ENCODE measurements at places on chromosomes 1 and 21.

DNA sequence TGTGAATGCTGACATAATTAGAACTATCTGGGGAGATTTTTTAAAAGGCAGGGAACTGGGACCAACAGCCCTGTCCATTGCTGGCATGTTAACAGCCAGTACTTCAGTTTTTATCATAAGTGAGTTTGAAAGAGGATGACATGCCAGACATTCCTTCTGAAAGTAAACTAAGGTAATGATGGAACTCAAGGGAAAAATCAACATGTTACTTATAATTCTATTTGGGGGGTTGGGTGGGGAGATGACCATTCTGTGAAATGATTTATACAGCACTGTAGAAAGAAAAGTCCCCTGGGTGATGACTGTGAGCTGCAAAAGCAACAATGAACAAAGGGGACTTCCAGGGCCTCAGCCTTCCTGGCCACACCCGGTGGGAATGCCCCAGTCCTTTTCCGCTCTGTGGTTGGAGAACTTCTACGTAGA lies 5.4 kb upstream of the LAMC2 start:
- no peak for DNase-seq

GRCh38 chr1:89589515-89589914 lies 43.4 kb upstream of the LRRC8C start:
- DNase-seq, result no peak

DNA sequence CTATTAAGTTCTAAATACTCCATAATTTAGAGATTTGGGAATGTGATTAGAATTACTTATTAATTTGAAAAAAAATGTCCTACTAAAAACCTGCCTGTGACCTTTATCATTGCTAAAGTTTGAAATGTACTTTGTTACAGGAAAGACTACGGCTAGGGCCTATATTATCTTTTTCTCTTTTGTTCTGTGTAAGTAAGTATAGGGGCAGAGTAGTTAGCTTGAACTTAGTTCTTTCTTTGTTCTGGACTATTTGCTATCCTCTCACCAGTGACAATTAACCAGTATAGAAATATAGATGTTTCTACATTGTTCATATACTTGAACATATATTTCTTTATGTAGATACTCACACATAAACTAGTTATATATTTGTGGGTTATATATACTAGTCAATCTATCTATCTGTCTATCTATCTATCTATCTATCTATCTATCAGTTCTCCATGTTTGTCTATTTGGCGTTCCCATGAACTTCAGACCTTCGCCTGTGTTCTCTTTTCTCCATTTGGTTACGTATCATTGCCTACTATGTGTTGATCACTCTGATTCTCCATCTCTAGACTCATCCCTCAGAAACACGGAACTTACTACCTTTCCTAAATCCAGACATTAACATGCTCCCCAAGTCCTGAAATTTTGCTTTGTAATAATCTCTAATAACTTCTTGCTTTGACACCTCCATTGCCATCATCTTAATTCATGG lies 3.3 kb downstream of the PTPRC start:
- no peak for DNase-seq

GRCh38 chr1:18723206-18723605 lies 92.6 kb downstream of the PAX7 start:
- DNase-seq, result no peak

DNA sequence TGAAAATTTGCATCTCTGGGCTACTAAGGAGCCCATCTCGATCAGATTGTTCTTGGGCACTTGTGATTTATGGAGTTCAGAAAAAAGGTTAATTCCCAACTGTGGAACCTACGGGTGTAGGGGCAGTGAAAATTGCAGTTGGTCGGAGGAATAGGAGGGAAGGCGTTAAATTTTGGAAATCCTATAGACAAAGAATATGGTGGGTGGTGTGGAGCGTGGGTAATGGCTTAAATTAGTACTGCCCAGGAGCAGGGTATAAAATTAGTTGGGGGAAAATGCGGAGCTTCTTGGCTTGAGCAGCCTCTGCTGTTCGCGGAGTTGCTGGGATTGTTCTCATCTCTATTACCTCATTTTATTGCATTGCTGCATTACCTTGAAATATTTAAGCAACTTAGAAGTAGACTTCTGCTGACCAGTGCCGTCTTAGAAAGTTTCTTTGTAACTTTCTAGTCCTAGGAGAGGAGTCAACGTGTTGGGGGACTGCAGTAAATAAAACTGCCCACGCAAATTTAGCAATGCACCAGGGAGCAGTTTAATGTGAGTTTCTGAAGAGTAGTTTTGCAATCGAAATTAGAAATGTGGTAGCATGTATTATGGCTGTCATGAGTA lies 514 bp downstream of the S1PR1 start:
- DNase-seq, result no peak

DNA sequence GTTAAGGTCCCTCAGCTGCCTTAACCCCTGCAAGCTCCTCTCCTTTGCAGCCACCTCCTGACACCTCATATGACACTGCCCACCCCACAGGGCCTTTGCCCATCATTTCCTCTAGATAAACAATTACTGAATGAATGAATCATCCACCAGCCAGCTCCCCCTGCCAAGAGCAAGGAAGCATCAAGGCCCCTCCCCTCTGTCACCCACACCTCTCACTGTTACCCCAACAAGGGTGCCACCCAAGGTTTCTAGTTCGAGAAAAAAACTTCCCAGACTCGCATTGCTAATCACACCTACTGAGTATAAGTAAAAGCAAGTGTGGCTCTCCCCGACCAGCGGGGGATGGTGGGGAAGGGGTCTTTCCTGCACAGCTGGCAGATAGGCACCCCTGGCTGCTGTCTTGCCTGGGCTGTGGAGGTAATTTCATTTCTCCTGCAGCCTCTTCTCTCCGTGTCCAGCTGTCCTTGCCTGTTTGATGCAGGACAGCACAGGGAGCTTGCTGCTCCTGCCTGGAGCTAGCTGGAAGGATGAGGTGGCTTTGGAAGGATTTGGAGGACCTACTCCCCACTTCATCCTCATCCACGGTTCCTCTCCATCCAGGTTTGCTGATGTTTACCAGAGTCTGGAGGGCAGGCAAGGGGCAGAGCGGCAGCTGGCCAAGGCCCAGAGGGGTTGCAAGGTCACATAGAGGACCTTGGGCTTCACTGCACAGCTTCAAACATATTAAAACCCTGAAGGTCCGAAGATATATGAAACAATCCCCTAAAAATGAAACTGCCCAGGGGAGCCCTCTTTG lies 33.1 kb upstream of the LBR start:
- no peak for DNase-seq

- no peak for DNase-seq
Measured at GRCh38 chr1:43902058-43902831, 31.4 kb upstream of the ARTN start.

- no peak for DNase-seq
Measured at GRCh38 chr21:43976661-43977060, 35.4 kb upstream of the TRAPPC10 start.

- no peak for DNase-seq
Measured at GRCh38 chr1:244349103-244349531, 102.6 kb downstream of the ADSS2 start.

- DNase-seq, result no peak
Measured at GRCh38 chr1:63595435-63595834, 2.2 kb downstream of the PGM1 start.

- no peak for DNase-seq
Measured at GRCh38 chr1:47998396-47998990, 1.3 kb upstream of the TRABD2B start.

All from caudate nucleus (tissue), 63 donors.